ENCODE measurements at places on chromosomes 16 and 17. TPM values are rescaled to one million over a fixed set of nuclear protein-coding genes. Genes with fewer than 3 reads are reported as not detected.

TMIGD1 gene
- total RNA-seq = not detected

C17orf100 gene
- 0.57 TPM for total RNA-seq

NACA2 gene
- total RNA-seq = not detected

MYADML2 gene
- not detected for total RNA-seq

DHODH gene
- 4.3 TPM for total RNA-seq

CACNA1G gene
- not detected for total RNA-seq

RHBDF1 gene
- total RNA-seq = 13.3 TPM

ZNF747 gene
- 12.4 TPM for total RNA-seq

ENPP7 gene
- not detected for total RNA-seq

ZNF385C gene
- not detected for total RNA-seq

PRAC1 gene
- total RNA-seq = not detected

COX4I1 gene
- total RNA-seq = 497 TPM

KRTAP17-1 gene
- not detected for total RNA-seq

PRDM7 gene
- total RNA-seq = not detected

RHBDF2 gene
- 27.0 TPM for total RNA-seq

RAB11FIP4 gene
- 21.4 TPM for total RNA-seq

CDH8 gene
- 0.38 TPM for total RNA-seq

RUSF1 gene
- 39.9 TPM for total RNA-seq

MYO15A gene
- 0.18 TPM for total RNA-seq

ALDH3A2 gene
- 289 TPM for total RNA-seq

RMI2 gene
- 9.0 TPM for total RNA-seq

NEUROD2 gene
- not detected for total RNA-seq

AHSP gene
- not detected for total RNA-seq

SLC26A11 gene
- total RNA-seq = 5.7 TPM

BFAR gene
- total RNA-seq = 27.7 TPM

KRT9 gene
- not detected for total RNA-seq

SHMT1 gene
- total RNA-seq = 64.1 TPM

TBC1D26 gene
- not detected for total RNA-seq

LCAT gene
- total RNA-seq = 5.1 TPM

KRTAP9-4 gene
- not detected for total RNA-seq

HID1 gene
- 6.3 TPM for total RNA-seq

KRTAP1-5 gene
- total RNA-seq = not detected

GNGT2 gene
- 1.4 TPM for total RNA-seq

GGT6 gene
- 46.0 TPM for total RNA-seq

CPHXL2 gene
- not detected for total RNA-seq

MAPT gene
- total RNA-seq = 5.9 TPM

ATP2A3 gene
- 9.9 TPM for total RNA-seq

VWA3A gene
- total RNA-seq = not detected

DNAH3 gene
- total RNA-seq = not detected

ELMO3 gene
- 33.9 TPM for total RNA-seq

SOX9 gene
- total RNA-seq = 10.8 TPM

PLA2G10 gene
- total RNA-seq = 0.66 TPM

DOC2B gene
- total RNA-seq = 15.8 TPM

KRTAP3-2 gene
- 0.57 TPM for total RNA-seq

ERN2 gene
- 0.57 TPM for total RNA-seq

CLUH gene
- total RNA-seq = 89.2 TPM

LPO gene
- not detected for total RNA-seq

HS3ST6 gene
- total RNA-seq = 2.7 TPM

MRM1 gene
- total RNA-seq = 7.8 TPM

FAM117A gene
- total RNA-seq = 6.4 TPM

GPS1 gene
- total RNA-seq = 62.8 TPM

CACNG1 gene
- not detected for total RNA-seq
